Activated T-cell treated with anti-CD3 and anti-CD28 coated beads for 1 hour (primary cell): ENCODE measurements at places on chromosomes 16 and 17.

DNA sequence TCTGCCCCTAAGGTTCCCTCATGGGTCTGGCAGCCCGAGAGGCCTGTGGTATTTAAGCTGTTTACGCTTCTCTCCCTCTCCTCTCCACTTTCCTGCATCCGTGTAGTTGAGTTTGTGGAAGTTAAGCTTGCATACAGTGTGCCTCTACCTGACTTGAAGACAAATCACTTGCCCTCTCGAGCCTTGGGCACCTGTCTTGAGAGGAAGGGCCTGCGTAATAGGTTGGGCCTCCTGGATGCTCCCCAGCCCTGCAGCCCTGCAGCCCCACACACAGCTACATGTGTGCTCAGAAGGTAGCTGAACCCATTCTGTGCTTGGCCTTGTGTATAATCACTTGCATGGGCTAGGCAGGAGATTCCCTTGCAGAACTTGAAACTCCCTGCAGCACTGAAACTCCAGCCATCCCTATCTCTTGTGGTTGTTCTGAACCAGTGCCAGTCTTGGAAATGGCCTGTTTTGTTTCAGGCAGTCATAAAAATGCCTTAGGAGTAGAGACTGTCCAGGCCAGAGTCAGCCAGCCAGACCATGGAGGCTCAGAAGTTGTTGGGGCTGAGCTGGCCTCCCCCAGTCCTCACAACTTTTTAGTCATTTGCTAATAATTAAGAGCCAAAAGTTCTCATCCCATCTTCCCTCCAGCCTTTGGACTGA, 134.6 kb downstream of the CLEC16A start:
- no peak for DNase-seq

DNA sequence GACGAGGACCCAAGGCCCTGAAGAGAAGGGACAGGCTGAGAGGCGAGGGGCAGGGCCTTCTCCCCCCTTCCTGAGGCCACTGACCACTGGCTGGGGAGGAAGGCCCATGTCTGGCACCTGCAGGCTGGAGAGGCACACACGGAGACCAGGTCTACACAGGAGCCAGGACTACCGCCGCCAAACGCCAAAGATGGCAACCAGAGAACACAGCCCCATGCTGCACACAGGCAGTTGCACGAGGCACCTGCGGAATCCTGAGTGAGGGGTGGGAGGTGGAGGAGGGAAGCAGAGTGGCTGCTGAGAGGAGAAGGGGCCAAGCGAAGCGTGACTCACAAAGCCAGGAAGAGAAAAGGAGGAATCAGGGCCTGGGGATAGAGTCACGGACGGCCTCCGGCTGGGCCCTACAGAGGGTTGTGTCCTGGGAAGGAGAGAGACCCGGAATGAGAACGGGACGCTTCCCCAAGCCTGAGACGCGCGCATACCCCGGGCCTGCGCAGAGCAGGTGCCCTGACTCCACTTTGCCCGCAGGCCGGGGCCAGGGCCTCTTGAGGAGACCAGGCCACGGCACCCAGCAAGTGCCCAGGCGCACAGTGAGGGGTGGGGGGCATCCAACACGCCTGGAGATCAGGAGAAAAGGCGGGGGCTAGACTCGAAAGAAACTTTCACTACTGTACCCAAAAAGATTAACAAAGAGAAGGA, 28.7 kb upstream of the C16orf95 start:
- DNase-seq, result no peak

GRCh38 chr17:11986942-11987329, 10.3 kb downstream of the ZNF18 start:
- no peak for DNase-seq

- no peak for DNase-seq
Measured at GRCh38 chr17:20256144-20256543, 211.2 kb downstream of the LGALS9B start.

DNA sequence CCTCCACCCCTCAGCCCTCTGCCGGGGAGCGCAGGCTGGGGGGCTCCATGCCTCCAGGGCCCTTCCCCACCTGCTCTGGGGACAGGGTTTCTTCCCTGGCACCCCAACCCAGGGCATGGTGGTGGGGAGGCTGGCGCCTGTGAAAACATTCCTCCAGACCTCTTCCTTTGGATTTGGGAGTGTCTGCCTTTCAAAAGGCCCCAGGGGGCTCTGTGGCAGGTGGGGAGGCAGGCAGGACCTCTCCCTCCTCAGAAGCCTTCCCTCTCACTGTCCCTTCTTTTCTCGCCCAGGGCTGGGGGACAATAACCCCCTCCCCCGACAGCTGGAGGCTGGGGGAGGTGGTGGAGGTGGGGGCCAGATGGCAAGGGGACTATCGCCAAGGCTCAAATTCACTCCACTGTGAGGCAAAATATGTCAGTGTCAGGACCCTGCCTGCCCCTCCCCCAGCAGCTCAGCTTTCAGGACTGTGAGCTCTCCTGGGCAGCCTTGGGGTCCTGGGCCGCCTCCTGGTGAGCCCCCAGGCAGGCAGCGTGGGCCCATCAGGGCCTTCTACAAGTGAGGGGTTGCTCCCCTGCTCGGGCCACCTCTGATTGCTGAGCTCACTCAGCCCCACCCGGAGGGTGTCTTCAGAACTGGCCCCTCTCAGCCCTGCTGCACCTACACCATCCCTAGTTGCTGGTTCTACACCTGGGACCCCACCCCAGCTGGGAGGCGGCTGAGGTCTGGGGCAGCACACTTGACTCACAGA, 1.8 kb downstream of the CDH15 start:
- DNase-seq, result no peak

- DNase-seq, result no peak
Measured at GRCh38 chr16:86508947-86509758, 1.2 kb upstream of the FOXF1 start.
